ENCODE measurements at places on chromosomes 12 and 14. TPM values are rescaled to one million over a fixed set of nuclear protein-coding genes. Genes with fewer than 3 reads are reported as not detected.

DNA sequence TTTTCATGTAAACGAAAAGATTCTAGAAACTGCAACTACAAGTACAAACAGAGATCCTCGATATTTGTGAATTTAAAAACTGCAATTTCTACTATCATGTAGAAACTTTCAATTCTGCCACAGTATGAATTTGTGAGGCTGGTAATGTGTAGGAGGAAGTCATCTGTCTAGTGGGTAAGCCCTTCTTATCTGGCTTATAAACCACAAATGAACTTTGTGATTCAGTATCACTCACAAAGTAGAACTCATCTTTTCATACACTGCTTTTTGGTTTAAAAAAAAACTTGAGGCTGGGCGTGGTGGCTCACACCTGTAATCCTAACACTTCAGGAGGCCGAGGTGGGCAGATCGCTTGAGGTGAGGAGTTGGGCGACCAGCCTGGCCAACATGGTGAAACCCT, 20.7 kb downstream of the GTF2A1 start:
- DNase-seq: no peak

DNA sequence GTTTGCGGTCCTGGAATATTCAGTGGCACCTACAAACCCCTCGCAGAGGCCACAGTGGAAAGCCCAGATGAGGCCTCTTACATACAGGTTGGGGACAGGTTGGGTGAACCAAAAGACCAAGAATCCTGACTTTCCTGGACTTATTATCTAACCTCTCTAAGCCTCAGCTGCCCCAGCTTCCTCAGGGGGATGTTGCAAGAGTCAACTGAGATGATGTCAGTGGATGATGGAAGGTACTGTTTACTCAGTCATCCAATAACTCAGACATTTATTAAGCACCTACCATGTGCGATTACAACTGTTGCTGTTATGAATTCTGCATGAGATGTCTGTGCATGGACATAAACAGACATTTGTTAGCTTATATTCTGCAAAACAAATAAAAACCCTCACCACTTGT, 72.8 kb downstream of the RFX4 start:
- DNase-seq: no peak

DNA sequence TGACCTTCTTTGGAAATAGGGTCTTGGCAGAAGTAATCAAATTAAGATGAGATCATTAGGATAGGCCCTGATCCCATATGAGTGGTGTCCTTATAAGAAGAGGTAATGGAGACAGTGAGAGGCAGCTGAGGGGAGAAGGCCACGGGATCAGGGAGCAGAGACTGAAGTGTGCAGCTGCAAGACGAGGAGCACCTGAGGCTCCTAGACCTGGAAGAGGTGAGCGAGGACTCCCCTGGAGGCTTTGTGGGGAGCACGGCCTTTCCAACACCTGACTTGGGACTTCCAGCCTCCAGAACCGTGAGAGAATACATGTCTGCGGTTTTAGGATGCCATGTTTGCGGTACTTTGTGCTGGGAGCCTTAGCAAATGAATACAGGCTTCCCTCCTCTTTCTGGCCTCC, 37.5 kb downstream of the LRTM2 start:
- no peak for DNase-seq

DNA sequence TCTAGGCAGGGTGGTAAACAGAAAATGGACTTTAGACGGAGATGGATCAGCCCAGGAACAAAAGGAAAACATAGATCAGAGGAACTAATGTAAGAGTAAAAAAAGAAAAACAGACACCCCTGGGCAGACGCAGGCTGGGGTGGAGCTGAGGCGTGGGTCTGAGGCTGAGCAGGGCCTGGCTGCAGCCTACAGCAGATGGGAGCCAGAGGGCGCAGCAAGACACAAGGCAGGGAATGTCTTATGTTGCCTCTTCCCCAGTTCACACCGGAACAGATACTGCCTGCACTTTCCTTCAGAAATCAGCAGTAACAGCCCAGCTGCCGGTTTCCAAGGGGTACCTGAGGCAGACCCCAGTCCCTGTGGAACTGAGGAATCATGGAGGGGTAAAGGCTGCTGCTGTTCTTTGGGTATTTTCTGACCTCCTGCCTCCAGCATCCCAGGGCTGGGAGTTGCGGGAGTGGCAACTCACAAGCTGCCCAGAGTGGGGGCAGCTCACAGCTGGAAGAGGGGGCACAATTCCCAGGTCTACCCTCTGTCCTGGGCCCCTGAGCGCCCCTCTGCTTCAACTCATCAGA, 9.8 kb downstream of the ZNF605 start:
- DNase-seq: no peak

GRCh38 chr12:64672925-64673409, 62.7 kb downstream of the RASSF3 start:
- peak; percentile 87 for DNase-seq

- no peak for DNase-seq
Measured at GRCh38 chr14:78399316-78399889, 229.2 kb downstream of the NRXN3 start.

DNA sequence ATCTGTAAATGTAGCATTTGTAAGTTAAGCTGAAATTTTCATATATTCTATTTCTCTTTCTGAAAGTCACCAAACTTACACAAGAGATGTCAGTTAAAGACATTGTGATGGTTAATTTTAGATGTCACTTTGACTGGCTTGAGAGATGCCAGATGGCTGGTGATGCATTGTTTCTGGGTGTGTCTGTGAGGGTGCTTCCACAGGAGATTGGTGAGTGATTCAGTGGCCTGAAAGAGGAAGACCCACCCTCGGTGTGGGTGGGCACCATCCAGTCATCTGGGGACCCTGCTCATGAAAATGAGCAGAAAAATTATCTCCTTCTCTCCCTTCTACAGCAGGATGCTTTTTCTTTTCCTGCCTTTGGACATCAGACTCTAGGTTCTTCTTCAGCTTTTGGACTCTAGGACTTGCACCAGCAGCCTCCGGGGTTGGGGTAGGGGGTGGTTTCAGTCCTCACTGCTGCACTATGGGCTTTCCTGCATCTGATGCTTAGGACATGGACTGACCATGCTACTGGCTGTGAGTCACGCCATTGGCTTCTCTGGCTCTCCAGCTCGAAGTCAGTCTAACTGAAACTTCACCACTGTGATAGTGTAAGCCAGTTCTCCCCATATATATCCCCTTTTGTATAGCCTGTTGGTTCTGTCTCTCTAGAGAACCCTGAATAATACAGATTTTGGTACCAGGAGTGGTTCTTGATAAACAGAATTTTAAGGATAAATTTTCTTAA, 20.9 kb downstream of the PDE6H start:
- no peak for DNase-seq

GRCh38 chr12:53825246-53826081, 73.7 kb upstream of the CISTR start:
- no peak for DNase-seq

DNA sequence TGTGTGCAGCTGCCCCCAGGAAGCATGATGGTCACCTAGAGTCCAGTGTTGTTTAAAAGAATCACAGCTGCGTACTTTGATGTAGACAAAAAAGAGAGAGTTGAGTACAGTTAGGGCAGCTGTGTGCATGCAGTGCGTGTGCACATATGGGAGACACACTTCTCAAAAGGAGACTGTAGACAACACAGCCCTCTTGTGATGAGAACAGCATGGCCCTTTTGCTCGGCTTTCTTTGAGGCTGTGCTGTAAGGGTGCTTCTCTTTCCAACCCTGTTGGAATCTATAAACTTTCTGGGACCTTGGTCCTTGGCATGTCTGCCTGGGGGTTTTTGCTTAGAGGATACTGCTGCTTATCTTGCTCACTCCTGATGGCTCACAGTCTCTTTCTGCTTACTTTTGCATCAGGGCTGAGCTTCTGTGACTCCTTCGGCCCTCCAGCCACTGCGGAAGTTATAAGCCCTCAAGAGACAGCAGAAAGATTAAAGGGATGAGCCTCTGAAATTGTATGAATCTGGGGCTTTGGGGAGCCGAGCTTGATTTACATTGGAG, 102.9 kb downstream of the DYRK2 start:
- DNase-seq: no peak

GRCh38 chr12:121095544-121096198, 37.0 kb upstream of the P2RX7 start:
- peak; percentile 83 for DNase-seq

Gene OAS1
- 5.8 TPM for polyA plus RNA-seq

Gene VSX2
- polyA plus RNA-seq: not detected

Gene IGF1
- polyA plus RNA-seq: 0.73 TPM

Gene NUDT4
- 66.2 TPM for polyA plus RNA-seq

Gene RNASE3
- not detected for polyA plus RNA-seq
